ENCODE measurements at places on chromosomes 7 and 10.

DNA sequence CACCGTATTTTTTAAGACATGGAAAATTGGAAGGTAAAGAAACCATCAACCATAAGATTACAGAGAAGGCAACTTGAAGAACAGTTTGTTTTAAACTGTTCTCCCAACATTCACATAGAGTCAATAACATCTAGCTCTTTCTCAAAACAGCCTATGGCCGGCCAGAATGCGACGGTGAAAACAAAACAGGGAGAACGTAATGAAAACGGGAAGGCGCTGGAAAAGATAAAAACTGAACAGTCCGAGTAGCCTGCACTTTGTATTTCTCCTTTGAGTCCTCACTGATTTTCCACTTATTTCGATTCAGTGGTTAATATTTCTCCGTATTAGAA, 637 bp downstream of the MICU1 start:
- H3K4me3 ChIP-seq: peak overlapping the region; percentile 96
- H3K27me3 ChIP-seq: no peaks in the 10 kb centered on the region
- peaks cover 17% of the 10 kb centered on the region for H3K4me1 ChIP-seq

- no peak for DNase-seq
- no peaks in the 10 kb centered on the region for H3K27me3 ChIP-seq
- H3K27ac ChIP-seq: peak overlapping the region; percentile 69
- peaks cover 8% of the 10 kb centered on the region for H3K4me1 ChIP-seq
- no peak overlapping the region for H3K4me3 ChIP-seq
Measured at GRCh38 chr7:108488768-108489538, 32.7 kb upstream of the NRCAM start.

GRCh38 chr7:128067983-128068382, 36.7 kb upstream of the LRRC4 start:
- peak overlapping the region; percentile 31 for H3K27ac ChIP-seq
- no peak overlapping the region for H3K4me3 ChIP-seq
- no peak for DNase-seq
- H3K27me3 ChIP-seq: no peaks in the 10 kb centered on the region

DNA sequence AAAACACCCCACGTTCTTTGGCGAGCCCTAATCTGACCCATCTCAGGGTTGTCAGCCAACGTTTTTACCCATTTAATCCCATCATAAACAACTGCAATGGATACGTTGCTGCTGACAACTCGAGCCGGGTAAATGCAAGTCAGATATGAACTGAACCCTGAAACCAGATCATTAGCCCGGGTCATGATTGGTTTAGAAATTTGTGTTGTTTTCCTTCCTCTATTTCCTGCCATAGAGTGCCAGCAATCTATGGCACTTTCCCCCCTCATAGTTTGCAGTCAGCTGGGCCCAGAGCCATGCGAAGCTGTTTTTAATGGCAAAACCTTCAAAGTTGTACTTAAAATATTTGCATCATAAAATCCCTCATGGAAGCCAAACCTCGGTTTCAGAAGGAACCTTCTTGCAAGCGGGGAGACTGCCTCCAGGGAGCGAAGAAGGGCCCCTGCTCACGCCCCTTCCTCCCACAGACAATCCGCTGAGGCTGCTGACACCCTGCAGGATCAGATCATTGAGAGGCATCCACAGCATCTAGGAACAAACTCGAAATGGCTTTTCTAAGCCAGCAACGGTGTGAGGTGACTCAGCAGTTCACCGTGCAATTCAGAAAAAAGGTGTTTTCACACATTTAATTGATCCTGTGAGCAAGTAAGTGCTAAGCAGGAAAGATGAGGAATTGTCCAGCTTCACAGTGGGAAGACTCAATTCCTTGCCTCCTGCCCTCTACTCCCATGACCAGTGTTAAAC, 710.1 kb downstream of the PARD3 start:
- no peak overlapping the region for H3K4me3 ChIP-seq
- H3K27ac ChIP-seq: no peak overlapping the region
- H3K4me1 ChIP-seq: no peaks in the 10 kb centered on the region

GRCh38 chr7:80957226-80957777, 38.5 kb upstream of the SEMA3C start:
- H3K27ac ChIP-seq: no peak overlapping the region
- no peaks in the 10 kb centered on the region for H3K36me3 ChIP-seq
- no peaks in the 10 kb centered on the region for H3K4me1 ChIP-seq
- H3K27me3 ChIP-seq: no peaks in the 10 kb centered on the region

DNA sequence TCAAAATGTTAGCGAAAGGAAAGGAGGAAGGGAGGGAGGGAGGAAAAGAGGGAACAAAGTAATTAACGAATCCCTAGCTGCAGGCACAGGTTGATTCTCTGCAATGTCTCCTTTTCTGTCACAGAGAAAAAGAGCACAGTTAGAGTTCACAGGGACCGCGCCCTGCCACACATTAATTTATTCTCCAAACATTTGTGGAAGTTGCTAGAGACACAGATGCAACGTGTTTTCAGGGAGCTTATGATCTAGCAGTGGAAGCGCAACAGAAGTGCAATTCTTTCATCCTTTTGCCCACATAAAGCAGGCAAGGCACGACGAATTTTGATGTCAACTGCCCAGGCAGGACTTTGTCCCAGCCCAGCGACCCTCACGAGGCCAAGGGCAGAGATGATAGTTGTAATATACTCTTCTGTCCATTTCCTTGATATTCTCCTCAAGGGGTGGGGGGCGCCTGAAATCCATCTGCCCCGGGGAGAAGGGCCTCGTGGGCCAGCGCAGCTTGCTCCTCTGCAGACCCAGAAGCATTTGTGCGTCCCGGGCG, 101.7 kb upstream of the ZNF438 start:
- H3K27ac ChIP-seq: peak overlapping the region; percentile 94
- DNase-seq: no peak
- H3K4me3 ChIP-seq: peak overlapping the region; percentile 86
- no peaks in the 10 kb centered on the region for H3K27me3 ChIP-seq

DNA sequence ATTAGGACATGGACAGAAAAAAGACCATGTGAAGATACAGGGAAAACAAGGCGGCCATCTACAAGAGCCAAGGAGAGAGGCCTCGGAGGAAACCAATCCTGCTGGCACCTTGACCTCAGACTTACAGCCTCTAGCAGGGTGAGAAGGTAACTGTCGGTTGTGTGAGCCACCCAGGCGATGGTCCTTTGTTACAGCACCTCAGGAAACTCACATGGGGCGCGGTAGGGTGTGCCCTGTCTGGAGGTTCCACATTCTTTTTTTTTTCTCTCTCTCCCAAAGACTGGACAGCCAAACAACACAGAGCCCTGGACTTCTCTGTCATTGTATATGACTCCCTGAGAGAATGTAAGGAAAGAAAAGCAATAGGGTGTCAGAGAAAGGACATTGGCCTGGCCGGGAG, 163.2 kb downstream of the KCNMA1 start:
- H3K4me1 ChIP-seq: no peaks in the 10 kb centered on the region
- H3K27ac ChIP-seq: no peak overlapping the region
- no peaks in the 10 kb centered on the region for H3K36me3 ChIP-seq
- no peak for DNase-seq
- peaks cover 12% of the 10 kb centered on the region for H3K27me3 ChIP-seq
- H3K4me3 ChIP-seq: no peak overlapping the region

- no peaks in the 10 kb centered on the region for H3K36me3 ChIP-seq
- peaks cover 63% of the 10 kb centered on the region for H3K4me1 ChIP-seq
- no peak overlapping the region for H3K4me3 ChIP-seq
- no peak overlapping the region for H3K27ac ChIP-seq
- no peaks in the 10 kb centered on the region for H3K27me3 ChIP-seq
Measured at GRCh38 chr10:63713191-63714144, 192.3 kb downstream of the REEP3 start.

- H3K27ac ChIP-seq: no peak overlapping the region
- H3K4me3 ChIP-seq: no peak overlapping the region
- H3K27me3 ChIP-seq: peaks cover 44% of the 10 kb centered on the region
- DNase-seq: no peak
Measured at GRCh38 chr7:45252248-45252647, 94.7 kb downstream of the RAMP3 start.

DNA sequence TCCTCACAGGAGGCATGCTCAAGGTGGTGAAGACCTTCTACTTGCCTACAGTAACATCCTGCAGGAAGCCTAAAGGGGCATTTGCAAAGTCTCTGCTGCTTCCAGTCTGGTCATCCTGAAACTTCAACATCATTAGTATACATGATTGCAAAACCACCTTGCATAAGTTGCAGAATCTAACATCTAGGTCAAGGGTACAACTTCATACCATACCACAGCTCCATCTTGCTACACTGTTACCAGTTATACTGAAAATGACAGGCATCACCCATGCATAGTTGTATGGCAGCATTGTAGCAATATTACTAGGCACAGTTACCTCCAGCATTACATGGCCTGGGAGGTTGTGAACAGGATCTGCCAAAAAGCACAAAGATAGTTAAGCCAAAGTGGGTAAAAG, 13.7 kb upstream of the MACROH2A2 start:
- peaks cover 8% of the 10 kb centered on the region for H3K27me3 ChIP-seq
- no peak overlapping the region for H3K27ac ChIP-seq
- H3K4me1 ChIP-seq: no peaks in the 10 kb centered on the region
- H3K4me3 ChIP-seq: no peak overlapping the region
- H3K36me3 ChIP-seq: peaks cover 6% of the 10 kb centered on the region
- DNase-seq: no peak

- DNase-seq: no peak
- H3K36me3 ChIP-seq: peaks cover 2% of the 10 kb centered on the region
- no peak overlapping the region for H3K4me3 ChIP-seq
- H3K27ac ChIP-seq: no peak overlapping the region
Measured at GRCh38 chr7:33582533-33582932, 322.8 kb upstream of the BMPER start.

DNA sequence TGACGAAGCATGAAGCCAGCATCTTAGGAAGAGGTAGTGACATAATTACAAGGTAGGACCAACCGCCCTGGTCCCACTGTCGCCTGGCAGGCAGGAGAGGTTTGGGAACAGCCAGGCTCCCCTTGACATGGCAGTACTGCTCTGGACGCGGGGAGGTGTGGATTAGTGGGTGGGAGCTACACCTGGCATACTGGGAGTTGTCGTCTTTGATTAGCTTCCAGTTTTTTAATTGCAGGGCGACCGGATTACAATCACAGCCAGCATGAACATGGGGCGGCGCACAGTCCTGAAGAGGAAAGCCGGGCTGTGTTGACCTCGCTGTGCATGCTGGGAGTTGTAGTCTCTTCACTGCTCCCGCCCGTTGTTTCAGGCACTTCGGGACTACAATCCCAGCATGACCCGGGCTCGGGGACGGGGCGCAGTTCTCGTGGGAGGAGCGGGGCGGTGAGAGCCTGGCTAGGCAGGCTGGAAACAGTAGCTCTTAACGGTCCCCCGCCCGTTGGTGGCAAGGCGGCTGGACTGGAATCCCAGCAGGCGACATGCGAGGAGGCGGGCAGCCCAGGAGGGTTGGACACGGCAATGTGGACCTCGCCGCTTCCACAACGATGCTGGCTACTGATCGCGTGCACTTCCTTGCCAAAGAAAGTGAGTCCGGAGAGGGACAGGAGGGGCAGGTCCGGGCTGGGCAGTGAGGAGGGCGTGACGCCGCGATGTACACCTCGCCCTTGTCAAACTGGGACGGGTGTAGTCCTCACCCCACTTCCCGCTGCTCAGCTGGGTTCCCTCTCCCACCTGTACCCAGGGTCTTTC, 98.0 kb upstream of the ZNF722 start:
- H3K4me3 ChIP-seq: peak overlapping the region; percentile 90
- peaks cover 8% of the 10 kb centered on the region for H3K36me3 ChIP-seq
- peaks cover 13% of the 10 kb centered on the region for H3K4me1 ChIP-seq
- H3K27ac ChIP-seq: peak overlapping the region; percentile 96
- peak; percentile 93 for DNase-seq

DNA sequence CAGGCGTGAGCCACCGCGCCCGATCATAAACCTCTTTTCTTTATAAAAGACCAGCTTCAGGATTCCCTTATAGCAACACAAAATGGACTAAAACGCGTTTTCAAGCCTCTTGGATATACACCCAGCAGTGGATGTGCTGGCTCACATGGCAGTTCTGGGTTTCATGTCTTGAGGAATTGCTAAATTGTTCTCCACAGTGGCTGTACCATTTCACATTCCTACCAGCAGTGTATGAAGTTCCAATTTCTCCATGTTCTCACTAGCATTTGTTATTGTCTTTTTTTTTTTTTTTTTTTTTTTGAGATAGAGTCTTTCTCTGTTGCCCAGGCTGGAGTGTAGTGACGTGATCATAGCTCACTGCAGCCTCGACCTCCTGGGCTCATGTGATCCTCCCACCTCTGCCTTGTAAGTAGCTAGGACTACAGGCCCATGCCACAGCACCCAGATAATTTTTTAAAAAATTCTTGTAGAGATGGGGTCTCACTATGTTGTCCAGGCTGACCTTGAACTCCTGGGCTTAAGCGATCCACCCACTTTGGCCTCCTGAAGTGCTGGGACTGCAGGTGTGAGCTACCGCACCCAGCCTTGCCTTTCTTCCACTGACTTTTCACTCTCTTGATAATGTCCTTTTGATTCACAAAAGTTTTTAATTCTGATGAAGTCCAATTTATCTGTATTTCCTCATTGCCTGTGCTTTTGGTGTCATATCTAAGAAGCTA, 17.4 kb downstream of the TECPR1 start:
- H3K4me1 ChIP-seq: no peaks in the 10 kb centered on the region
- H3K4me3 ChIP-seq: no peak overlapping the region
- no peak for DNase-seq
- no peaks in the 10 kb centered on the region for H3K27me3 ChIP-seq
- peaks cover 47% of the 10 kb centered on the region for H3K36me3 ChIP-seq
- no peak overlapping the region for H3K27ac ChIP-seq

- peaks cover 60% of the 10 kb centered on the region for H3K27me3 ChIP-seq
- peaks cover 23% of the 10 kb centered on the region for H3K4me1 ChIP-seq
- DNase-seq: no peak
- peak overlapping the region; percentile 22 for H3K4me3 ChIP-seq
- no peak overlapping the region for H3K27ac ChIP-seq
- H3K36me3 ChIP-seq: no peaks in the 10 kb centered on the region
Measured at GRCh38 chr7:101127460-101128039, 646 bp downstream of the SERPINE1 start.

DNA sequence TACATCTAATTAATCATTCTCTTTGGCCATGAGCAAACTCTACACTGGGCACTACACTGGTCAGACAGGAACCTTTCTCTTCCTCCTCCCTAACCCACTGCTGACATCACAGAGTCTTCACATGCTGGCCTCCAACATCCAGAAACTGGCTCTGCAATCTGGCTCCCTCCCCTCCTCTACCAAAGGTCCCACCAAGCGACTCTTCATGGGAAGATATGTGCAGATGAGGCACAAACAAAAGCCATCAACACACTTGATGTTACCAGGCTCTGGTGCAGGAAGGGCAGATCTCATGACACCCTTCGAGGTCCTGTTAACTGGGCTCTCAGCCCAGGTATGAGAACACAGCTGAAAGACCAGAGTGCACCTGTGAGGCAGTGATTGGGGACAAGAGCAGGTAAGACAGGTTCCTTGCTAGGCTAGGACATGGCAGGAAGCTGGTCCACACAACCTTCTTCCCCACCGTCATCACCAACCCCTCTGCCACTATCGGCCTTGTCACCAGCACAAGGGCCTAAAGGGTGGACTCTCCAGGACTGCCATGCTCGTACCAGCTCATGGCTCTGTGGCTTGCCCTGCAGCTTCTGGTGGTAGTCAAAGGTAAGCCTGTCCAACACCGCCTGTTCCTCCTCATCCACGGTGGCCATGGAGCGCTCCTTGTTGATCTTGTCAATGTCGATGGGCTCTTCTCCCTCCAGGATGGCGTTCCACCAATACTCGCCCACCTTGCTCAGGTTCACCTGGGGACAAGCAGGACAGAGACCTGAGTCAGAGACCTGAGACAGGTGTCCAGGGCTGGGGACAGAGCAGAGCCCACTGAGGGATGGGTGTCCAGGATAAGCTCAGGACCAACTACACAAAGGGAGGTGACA, 66.6 kb upstream of the CAMK2B start:
- H3K36me3 ChIP-seq: peaks cover 38% of the 10 kb centered on the region
- H3K27me3 ChIP-seq: no peaks in the 10 kb centered on the region
- peaks cover 5% of the 10 kb centered on the region for H3K4me1 ChIP-seq
- no peak overlapping the region for H3K4me3 ChIP-seq
- no peak for DNase-seq
